ENCODE measurements at places on chromosomes 3 and 15. TPM values are rescaled to one million over a fixed set of nuclear protein-coding genes. Genes with fewer than 3 reads are reported as not detected.

DNA sequence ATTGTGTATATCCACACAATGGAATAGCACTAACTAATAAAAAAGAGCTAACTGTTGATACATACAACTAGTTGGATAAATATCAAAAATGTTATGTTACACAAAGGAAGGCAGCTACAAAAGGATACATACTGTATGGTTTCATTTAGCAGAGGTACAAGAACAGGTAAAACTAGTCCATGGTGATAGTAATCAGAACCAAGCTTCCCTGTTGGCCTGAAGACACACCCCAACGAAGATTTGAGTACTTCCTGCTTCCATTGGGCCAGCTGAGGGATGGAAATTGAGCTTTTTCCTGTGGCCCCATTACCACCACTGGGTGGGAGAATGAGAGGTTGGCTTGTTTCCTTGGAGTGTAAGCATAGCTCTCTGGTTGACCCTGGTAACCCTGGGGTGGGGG is 117.3 kb upstream of the CADPS start:
- no peak overlapping the region for H3K4me3 ChIP-seq
- H3K4me1 ChIP-seq: no peaks in the 10 kb centered on the region
- no peak overlapping the region for H3K27ac ChIP-seq
- no peaks in the 10 kb centered on the region for H3K27me3 ChIP-seq
- no peak for DNase-seq
- no peaks in the 10 kb centered on the region for H3K36me3 ChIP-seq

DNA sequence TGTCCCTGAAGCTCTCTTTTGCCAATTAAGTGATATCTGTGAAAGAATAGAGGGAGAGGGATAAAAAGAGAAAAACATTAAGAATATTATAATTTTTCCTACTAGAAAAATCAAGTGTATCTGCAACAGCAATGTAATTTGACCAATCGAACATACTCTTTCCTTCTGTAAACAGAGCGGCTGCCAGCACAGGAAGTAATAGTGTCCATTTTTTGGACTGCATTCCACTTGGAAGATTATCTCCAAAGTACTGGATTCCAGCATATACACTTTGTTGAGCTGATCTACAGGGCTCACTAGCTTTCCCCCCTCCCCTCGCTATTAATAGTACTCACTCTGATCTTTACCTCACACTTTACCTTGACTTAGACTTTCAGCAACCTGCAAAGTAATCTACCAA is 90.4 kb downstream of the SUCLG2 start:
- H3K36me3 ChIP-seq: no peaks in the 10 kb centered on the region
- H3K27ac ChIP-seq: no peak overlapping the region
- DNase-seq: no peak
- H3K4me1 ChIP-seq: no peaks in the 10 kb centered on the region
- H3K4me3 ChIP-seq: no peak overlapping the region

GRCh38 chr15:64264502-64264901 is 91.5 kb downstream of the CSNK1G1 start:
- H3K27ac ChIP-seq: no peak overlapping the region
- no peaks in the 10 kb centered on the region for H3K4me1 ChIP-seq
- no peaks in the 10 kb centered on the region for H3K36me3 ChIP-seq
- H3K27me3 ChIP-seq: no peaks in the 10 kb centered on the region
- H3K4me3 ChIP-seq: no peak overlapping the region

DNA sequence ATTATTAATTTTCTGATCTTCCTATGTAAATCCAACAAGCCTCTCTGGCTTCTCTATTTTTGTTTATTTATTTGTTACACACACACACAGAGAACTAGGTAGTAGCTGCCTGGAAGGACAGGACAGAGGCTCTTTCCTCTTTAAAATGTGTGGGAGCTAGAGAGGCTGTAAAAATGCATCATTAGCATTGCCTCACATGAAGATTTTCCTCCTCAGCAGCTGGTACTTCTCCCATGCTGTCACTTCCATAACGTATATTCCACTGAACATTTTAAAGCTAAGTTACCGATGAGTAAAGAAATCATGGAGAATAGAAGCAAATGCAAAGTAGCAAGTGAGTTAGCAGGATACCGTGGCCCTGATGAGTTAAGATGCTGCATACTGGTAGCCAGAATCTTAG is 63.9 kb downstream of the IMPG2 start:
- H3K27me3 ChIP-seq: no peaks in the 10 kb centered on the region
- no peaks in the 10 kb centered on the region for H3K4me1 ChIP-seq
- peak; percentile 49 for DNase-seq

DNA sequence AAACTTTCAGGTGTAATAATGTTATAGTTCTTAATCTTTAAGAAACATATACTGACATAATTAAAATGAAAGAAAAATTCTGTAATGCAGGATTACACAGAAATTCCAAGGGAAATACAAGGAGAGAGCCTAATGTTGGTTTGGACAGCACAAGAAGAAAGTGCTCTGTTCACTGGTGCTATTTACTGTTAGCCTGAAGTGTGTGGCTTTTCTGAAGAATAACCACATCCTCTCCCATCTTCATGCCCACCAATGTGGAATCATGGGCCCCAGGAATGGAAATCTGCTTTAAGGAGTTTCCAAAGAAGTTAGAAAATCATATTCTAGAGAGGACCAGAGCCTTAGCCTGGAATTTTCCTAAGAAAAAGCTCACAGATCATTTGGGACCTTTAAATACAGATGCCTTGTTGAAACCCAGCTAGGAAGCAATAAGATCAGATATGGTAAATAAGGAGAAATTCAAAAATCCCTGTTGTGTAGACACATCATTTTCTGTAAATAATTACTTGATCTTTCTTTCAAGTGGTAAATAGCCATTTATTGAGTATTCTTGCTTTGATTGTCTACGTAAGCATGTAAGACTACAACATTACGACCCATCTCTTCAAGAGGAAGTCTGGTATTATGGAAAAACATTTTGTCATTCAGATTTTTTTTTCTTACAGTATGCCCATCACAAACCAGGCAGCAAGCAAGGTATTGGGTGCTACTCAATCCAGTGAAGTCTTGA is 10.3 kb upstream of the USP50 start:
- H3K27ac ChIP-seq: no peak overlapping the region
- no peaks in the 10 kb centered on the region for H3K27me3 ChIP-seq
- no peak for DNase-seq
- no peak overlapping the region for H3K4me3 ChIP-seq
- H3K4me1 ChIP-seq: no peaks in the 10 kb centered on the region

GRCh38 chr3:32816439-32817256 is 1.1 kb upstream of the TRIM71 start:
- H3K36me3 ChIP-seq: no peaks in the 10 kb centered on the region
- peaks cover 4% of the 10 kb centered on the region for H3K27me3 ChIP-seq
- H3K4me3 ChIP-seq: peak overlapping the region; percentile 51
- H3K4me1 ChIP-seq: peaks cover 17% of the 10 kb centered on the region
- DNase-seq: peak; percentile 81

GRCh38 chr3:38354588-38355330 is 8.2 kb downstream of the XYLB start:
- peak; percentile 68 for DNase-seq
- H3K4me1 ChIP-seq: no peaks in the 10 kb centered on the region
- no peak overlapping the region for H3K27ac ChIP-seq
- no peak overlapping the region for H3K4me3 ChIP-seq

DNA sequence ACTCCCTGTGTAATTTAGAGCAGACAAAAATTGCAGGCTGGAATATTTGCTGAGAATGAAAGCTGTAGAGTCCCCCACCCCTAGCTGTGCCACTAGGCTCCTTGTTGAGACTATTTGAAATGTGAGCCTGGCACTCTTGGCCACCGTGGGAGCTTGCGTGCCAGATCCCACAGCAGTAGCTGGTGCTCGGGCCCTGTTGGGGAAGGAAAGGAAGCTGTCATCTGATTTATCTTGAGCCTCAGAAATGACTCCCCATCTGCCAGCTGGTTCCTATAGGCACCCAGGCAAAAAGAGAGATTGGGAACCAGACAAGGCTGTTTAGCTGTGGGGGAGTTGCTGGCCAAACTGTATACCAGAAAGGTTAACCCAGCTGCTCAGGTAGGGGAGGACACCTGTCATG is 23.4 kb upstream of the CLEC3B start:
- peak overlapping the region; percentile 46 for H3K27ac ChIP-seq
- peaks cover 30% of the 10 kb centered on the region for H3K36me3 ChIP-seq
- H3K4me1 ChIP-seq: no peaks in the 10 kb centered on the region
- DNase-seq: no peak
- no peaks in the 10 kb centered on the region for H3K27me3 ChIP-seq
- H3K4me3 ChIP-seq: no peak overlapping the region

DNA sequence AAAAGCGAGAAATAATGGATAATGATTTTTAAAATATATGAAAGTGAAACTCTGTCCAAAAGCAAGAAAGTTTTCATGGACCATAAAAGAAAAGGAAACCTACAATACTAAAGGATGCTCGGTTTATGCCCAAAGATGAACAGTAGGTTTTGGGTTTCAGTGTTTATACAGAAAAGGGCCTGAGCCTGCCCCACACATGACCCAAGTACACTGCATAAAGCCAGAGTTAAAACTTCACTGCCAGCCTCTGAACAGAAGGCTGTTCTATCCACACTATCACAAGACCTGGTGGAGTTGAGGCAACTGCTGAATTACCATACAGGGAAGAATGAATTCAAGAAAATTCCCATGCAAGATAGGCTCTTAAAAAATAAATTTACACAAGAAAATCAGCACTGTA is 165.2 kb downstream of the MECOM start:
- DNase-seq: no peak
- no peak overlapping the region for H3K27ac ChIP-seq
- no peaks in the 10 kb centered on the region for H3K36me3 ChIP-seq
- H3K4me1 ChIP-seq: no peaks in the 10 kb centered on the region

DNA sequence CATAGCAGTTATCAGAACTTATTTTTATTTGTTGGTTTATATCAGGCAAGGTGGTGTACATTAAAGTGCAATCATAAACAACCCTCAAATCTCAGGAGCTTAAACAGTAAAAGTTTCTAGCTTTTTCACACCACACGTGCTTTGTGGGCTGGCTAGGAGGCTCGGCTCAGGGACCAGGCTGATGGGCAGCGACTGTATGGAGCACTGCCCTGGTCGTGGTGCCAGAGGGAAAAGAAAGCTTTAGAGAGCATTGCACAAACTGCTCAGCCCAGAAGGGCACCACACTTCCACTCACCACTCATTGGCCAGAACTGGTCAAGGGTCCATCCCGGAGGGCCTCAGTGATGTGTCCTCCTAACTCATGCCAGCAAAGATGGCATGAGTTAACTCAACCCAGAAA is 123.2 kb downstream of the AQP9 start:
- no peak overlapping the region for H3K4me3 ChIP-seq
- no peak for DNase-seq
- no peaks in the 10 kb centered on the region for H3K36me3 ChIP-seq

TNNC1 gene
- 35.6 TPM for total RNA-seq

CNOT10 gene
- 57.5 TPM for total RNA-seq

CCDC50 gene
- total RNA-seq: 52.5 TPM

GHSR gene
- not detected for total RNA-seq

ADIPOQ gene
- total RNA-seq: not detected

DHX30 gene
- 62.8 TPM for total RNA-seq

PAK2 gene
- total RNA-seq: 81.4 TPM

All from lung (tissue), 17 donors.